Breast epithelium (tissue), 4 donors: ENCODE measurements at places on chromosomes 4 and X. TPM values are rescaled to one million over a fixed set of nuclear protein-coding genes. Genes with fewer than 3 reads are reported as not detected.

DNA sequence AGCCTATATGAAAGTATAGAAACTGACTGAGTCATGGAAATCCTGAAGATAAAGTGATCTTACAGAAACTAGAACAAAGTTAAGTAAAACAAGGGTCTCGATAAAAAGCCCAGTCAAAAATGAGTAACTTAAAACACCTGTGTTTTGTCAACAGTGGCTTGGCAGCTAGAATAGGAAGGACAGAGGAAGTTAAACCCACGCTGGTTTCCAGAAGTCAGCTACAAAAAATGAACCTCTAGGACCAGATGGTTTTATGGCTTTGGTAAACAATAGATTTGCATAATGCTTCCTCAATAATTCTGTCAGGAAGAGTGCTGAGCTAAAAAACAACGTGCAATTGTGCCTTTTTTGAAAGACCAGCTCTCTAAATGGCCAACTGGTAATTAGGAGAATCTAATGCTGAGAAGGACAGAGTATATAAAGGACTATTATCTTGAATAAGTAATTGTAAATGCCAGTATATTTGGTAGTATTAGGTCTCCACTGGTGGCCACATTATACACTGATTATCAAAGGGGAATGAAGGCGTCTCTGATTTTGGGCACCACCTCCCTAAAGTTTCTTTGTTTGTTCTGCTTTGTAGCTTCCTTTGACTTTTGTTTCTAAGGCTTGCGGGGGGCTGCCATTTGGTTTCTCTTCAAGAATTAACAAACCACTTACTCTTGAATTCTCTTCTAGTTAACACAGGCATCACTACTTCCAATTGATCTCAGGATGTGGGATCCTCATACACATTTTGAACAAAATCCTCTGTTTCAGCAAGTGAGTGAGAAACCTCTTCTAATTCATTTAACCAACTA lies 72.2 kb upstream of the PPP3CA start:
- no peaks in the 10 kb centered on the region for H3K36me3 ChIP-seq
- no peaks in the 10 kb centered on the region for H3K4me1 ChIP-seq
- H3K27ac ChIP-seq, result peak overlapping the region; percentile 11

DNA sequence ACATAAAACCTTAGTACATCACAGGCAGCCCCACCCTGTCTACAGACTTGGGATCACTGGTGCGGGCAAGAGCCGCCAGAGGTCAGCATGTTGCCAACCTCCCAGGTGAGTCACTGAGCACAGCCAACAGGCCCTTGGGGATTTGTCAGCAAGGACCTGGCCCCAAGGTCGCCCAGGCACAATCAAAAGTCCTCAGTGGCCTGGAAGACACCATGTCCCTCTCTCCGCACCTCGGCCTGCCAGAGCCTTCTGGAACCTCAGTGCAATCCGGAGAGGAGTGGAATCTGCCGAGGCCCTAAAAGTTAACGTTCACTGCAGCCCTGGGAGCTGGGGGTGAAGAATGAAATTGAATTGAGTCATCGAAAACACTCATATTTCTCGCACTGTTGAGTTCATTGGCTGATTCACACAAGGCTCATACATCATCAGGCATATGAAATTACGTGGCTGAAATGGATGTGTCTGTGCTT lies 74.3 kb downstream of the WFS1 start:
- no peaks in the 10 kb centered on the region for H3K4me1 ChIP-seq
- no peak overlapping the region for H3K4me3 ChIP-seq
- no peak for DNase-seq
- H3K36me3 ChIP-seq, result no peaks in the 10 kb centered on the region
- H3K27ac ChIP-seq, result no peak overlapping the region

The ARHGEF6 gene
- 43.6 TPM for total RNA-seq

DNA sequence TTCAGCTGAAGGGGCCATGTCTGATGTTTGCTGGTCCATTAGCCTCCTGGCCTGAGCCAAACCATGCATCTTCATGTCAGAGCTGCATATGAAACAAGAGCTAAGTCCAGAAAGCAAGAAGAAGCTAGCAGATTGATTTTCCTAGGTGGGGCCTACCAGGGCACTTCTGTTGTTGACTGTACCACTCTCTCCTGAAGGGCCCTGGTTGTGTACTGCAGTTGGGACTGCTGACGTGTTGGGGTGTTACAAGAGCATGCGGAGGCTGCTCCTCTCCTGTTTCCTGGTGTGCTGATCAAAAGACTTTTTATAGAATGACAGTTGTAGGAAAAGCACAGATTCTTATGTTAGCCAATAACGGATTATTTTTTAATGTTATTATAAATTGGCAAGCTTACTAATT lies 145.1 kb downstream of the TBL1X start:
- H3K27ac ChIP-seq, result no peak overlapping the region
- H3K4me3 ChIP-seq, result no peak overlapping the region
- no peaks in the 10 kb centered on the region for H3K36me3 ChIP-seq
- no peaks in the 10 kb centered on the region for H3K4me1 ChIP-seq
- DNase-seq, result no peak

The BTC gene
- total RNA-seq, result 5.0 TPM

The CCNA2 gene
- 3.8 TPM for total RNA-seq

- DNase-seq, result no peak
- no peak overlapping the region for H3K4me3 ChIP-seq
- no peaks in the 10 kb centered on the region for H3K4me1 ChIP-seq
- H3K27ac ChIP-seq, result no peak overlapping the region
- H3K27me3 ChIP-seq, result no peaks in the 10 kb centered on the region
These were observed 5.0 kb downstream of the GRK4 start for GRCh38 chr4:2968381-2968780.

- no peak for DNase-seq
- no peak overlapping the region for H3K4me3 ChIP-seq
- no peaks in the 10 kb centered on the region for H3K4me1 ChIP-seq
- no peak overlapping the region for H3K27ac ChIP-seq
- H3K27me3 ChIP-seq, result no peaks in the 10 kb centered on the region
- no peaks in the 10 kb centered on the region for H3K36me3 ChIP-seq
These were observed 38.8 kb upstream of the DHRSX start for GRCh38 chrX:2539586-2539985.

DNA sequence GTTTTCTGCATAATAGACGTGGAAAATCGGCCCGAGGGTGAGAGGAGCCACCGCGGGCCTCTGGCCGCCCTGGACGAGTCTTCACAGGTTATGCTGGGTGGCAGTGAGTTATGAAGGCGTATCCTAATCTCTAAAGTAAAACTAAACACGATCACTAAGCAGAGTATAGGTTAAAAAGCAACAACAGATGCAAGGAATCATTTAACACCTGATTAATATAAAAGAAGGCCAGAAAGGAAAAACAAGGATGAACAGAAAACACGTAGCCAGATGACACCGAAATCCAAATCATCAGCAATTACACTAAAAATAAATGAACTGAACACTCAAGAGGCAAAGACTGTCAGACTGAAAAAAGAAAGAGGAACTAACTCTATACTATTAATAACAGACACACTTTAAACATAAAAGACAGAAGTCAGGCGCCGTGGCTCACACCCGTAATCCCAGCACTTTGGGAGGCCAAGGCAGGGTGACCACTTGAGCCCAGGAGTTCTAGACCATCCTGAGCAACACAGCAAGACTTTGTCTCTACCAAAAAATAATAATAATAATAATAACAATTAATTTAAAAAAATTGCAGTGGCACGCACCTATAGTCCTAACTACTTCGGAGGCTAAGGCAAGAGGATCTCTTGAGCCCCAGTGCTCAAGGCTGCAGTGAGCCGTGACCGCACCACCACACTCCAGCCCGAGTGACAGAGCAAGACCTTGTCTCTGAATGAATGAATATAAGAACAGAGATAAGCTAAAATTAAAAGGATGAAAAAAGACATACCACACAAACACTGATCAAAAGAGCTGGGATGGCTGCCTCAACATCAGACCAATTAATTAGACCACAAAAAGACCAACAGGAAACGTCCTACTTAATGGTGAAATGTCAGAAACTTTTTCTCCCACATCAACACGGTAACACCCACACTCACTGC lies 30.0 kb downstream of the CTBP1 start:
- no peak overlapping the region for H3K27ac ChIP-seq
- H3K36me3 ChIP-seq, result no peaks in the 10 kb centered on the region
- no peak overlapping the region for H3K4me3 ChIP-seq
- no peak for DNase-seq
- H3K27me3 ChIP-seq, result no peaks in the 10 kb centered on the region

The RPS3A gene
- 4,710 TPM for total RNA-seq

DNA sequence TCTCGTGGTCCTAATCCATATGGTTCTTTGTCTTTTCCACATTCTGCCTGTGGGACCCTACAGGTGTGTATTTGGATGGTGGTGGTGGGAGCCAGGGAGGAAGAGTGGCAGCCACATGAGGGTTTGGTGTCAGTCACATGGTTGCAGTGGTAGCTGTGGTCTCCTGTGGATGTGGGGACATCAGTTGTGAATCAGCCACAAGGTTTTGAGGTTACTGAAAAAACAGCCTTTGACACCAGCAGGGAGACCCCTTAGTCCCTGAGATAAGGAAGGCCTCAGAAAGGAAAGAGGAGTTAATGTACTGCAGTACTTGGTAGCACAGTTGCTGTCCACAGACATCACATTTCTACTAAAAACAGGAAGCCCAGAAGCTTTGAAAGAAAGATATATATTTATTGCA lies 15.8 kb upstream of the GAGE10 start:
- no peak for DNase-seq
- H3K4me1 ChIP-seq, result no peaks in the 10 kb centered on the region
- no peak overlapping the region for H3K4me3 ChIP-seq
- H3K36me3 ChIP-seq, result no peaks in the 10 kb centered on the region
- peaks cover 44% of the 10 kb centered on the region for H3K27me3 ChIP-seq
- H3K27ac ChIP-seq, result no peak overlapping the region

DNA sequence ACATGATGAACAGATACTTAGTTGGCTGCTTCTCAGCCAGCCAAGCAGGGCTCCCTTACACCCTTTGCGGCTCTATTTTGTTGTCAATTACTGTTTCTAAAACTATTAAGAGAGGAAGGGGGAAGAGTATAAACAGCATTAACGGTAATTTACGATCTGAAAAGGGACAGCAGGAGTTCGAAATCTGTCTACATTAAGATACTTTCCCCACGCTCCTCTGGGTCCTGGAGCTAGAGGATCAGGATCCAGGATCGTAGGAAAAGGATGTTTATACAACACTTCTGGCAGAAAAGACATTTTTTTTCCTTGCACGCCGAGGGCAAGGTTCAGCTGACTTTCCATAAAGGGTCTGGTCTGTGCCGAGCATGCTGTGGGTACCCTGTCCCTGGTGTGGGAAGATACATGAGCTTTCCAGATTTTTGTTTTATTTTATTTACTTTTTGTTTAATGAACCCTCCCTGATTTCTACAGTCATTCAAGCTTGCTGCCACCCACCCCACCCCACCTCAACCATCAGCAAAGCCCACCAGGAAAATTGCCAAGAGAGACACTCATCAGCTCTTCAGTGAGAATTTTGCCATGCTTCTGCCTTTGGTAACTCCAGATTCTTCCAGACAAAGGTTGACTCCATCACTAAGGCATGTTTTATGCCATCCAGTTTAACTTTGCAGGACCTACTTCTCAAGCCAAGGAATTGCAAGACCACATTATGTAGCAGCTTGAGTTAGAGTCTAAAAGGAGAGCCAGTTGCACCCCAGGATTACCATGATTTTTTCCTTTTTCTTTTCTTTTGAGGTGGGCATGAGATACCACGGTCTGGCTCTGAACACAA lies 188.1 kb downstream of the QDPR start:
- no peaks in the 10 kb centered on the region for H3K4me1 ChIP-seq
- H3K36me3 ChIP-seq, result no peaks in the 10 kb centered on the region
- peak overlapping the region; percentile 5 for H3K4me3 ChIP-seq
- DNase-seq, result no peak
- no peak overlapping the region for H3K27ac ChIP-seq

DNA sequence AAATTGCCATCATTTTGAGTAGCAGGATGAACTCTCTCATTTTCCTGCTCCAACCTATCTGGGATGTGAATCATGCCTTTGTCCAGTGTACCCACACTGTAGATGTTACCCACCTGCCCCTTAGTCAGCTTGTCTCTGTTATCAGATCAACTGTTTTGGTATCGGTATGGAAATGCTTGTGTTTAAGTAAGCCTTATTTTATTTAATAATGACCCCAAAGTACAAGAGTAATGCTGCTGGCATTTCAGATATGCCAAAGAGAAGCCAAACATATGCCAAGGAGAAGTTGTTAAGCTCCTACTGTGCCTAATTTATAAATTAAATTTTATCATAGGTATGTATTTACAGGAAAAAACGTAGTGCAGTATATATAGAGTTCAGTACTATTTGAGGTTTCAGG lies 18.6 kb upstream of the RAP1GDS1 start:
- no peak overlapping the region for H3K27ac ChIP-seq
- H3K27me3 ChIP-seq, result no peaks in the 10 kb centered on the region
- no peak overlapping the region for H3K4me3 ChIP-seq
- H3K4me1 ChIP-seq, result no peaks in the 10 kb centered on the region
- no peaks in the 10 kb centered on the region for H3K36me3 ChIP-seq

The USP17L24 gene
- not detected for total RNA-seq

- H3K4me3 ChIP-seq, result no peak overlapping the region
- no peak overlapping the region for H3K27ac ChIP-seq
- no peaks in the 10 kb centered on the region for H3K27me3 ChIP-seq
- DNase-seq, result no peak
These were observed 47.3 kb downstream of the SLIT2 start for GRCh38 chr4:20298986-20299385.

The ACE2 gene
- 7.2 TPM for total RNA-seq

GRCh38 chrX:152138388-152138784 lies at the start of gene MAGEA10:
Gene MAGEA10 (minus strand): TSS chrX:152138577. CDS start chrX:152135620, 2,957 bp downstream.
- no peak for DNase-seq
- H3K36me3 ChIP-seq, result no peaks in the 10 kb centered on the region
- H3K27ac ChIP-seq, result no peak within 1 kb of the TSS

DNA sequence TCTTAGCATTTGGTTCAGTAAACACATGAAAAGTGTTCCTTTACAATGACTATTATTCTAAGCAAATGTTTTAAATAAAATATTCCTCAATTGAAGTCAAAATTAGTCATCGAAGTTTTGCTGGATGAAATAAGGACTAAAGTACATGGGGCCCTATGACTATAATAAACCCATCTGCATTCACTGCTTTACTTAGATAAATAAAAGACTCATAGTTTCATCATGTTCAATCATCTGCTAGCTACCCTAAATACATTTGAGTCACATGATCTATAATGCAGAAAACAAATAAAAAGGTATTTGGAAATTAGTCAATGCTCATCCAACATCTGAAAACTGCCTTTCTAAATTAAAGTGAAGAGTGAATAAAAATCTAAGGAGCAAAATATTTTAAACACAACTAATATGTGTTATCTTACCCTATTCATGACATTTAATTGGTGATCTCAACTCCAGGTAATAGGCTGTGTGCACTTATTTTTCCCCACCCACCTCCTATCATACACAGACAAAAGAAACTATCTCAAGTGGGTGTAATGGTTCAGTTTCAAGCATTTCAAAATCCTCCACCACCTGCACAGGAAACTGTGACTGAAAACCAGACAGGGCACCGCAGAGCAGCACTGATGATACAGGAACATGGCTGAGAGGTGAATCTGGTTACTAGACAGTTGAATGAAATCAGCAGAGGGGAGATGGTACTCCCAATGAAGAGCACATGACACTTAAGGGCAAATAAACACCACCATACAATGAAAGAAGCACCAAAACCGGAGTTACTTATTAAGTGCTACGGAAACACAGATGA lies 78.6 kb downstream of the CAMK2D start:
- no peak for DNase-seq
- H3K36me3 ChIP-seq, result no peaks in the 10 kb centered on the region
- H3K27ac ChIP-seq, result peak overlapping the region; percentile 59
- no peak overlapping the region for H3K4me3 ChIP-seq
- H3K4me1 ChIP-seq, result peaks cover 5% of the 10 kb centered on the region
- no peaks in the 10 kb centered on the region for H3K27me3 ChIP-seq

The AFP gene
- not detected for total RNA-seq
